Left kidney (tissue), 8 donors: ENCODE measurements at places on chromosomes 3 and 15. TPM values are rescaled to one million over a fixed set of nuclear protein-coding genes. Genes with fewer than 3 reads are reported as not detected.

GRCh38 chr15:98650417-98651035 lies 2.2 kb downstream of the IGF1R start:
- peak; percentile 60 for DNase-seq

DNA sequence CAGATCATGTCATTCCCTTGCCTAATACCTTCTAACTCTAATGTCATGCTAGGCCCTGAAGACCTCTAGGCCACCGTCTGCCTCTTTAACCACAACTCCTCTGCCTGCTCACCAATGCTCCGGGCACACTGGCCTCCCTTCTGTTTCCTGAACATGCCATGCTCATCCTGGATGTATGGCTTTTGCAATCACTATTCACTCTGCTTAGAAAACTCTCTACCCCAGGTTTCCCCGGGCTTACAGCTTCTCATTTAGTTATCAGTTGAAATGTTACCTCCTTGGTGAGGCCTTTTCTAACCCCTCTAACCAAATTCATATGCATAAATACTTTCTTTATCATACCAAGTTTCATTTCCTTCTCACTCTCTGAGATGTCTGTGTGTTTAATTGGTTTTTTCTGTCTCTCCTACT lies 727.8 kb upstream of the CFAP20DC start:
- DNase-seq: no peak

- DNase-seq: no peak
Observed at GRCh38 chr15:89101302-89102193, 13.3 kb downstream of the ABHD2 start.

DNA sequence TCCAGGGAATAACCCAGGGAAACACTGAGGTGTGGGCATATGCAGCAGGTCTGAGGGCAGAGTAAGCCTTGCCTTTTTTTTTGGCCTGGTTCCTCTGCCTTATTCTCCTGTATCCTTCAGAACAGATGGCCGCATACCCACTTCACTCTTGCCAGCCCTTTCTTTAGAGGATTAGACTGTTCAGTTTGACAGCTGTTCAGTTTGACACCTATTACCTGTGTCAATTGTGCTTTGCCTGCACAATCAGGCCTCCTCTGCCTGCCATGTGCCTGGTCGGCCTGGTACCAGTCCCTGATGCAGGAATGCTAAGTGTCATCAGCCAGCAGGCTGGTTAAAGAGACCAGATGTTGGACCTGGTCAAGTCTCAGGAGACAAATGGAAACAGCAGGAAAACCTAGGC lies 22.3 kb downstream of the TM6SF1 start:
- no peak for DNase-seq

GRCh38 chr15:95044745-95045417 lies 813.5 kb downstream of the MCTP2 start:
- no peak for DNase-seq

DNA sequence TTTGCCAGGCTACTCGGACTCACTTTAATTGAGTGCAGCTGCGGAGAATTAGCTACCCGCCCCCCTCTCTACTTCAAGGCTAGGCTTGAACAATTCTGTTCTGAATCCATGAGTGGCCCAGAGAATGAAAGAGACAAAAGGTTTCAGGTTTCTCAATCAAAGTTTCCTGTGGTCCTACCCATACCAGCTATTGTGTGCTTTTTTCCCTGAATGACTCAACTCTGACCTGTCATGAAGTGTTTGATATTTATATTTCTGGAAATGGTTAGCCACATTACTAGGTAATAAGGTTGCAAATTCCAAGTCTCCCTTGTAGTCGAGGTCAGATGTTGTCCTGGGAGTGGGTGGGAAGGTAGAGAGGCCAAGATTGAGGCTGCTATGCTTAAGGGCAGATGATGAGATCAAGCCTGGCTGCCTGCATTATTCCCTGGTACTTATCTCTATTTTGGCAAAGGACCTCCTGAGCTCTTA lies 392.7 kb upstream of the TBL1XR1 start:
- no peak for DNase-seq

DNA sequence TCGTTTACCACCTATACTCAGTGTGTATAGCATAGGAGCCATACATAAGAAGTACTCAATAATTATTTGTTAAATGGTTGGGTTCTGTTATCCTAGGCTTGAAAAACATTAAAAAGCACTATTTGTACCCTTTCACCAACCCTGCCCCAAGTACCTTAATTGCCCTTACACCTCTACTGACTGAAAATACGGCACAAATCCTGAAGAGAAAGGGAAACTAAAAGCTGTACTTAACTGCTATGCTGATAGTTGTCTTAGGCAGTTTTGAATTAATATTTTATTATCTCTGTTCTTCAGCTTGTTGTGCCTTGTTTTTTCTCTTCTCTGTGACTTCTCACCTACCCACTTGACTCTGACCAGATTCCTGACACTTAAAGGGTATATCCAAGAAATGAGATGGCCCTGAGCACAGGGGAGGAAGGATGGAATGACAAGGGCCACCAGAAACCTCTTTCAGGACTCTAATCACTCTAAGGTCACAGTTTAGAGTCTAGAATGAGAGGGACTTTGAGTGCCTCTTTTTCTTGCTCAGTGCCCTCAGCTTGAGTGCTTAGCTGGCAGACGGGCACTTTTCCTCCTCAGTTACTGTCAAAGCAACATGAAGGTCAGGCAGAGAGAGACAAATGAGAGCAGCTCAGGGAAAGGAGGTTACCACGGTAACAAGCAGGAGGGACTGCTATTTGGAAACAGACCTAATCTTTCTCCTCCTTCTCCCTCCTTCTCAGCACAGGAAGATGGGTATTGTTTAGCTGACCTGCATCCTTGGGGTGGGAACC lies 136.5 kb downstream of the ZNF609 start:
- DNase-seq: peak; percentile 61

The STAB1 gene
- polyA plus RNA-seq: 37.6 TPM

The LMAN1L gene
- not detected for polyA plus RNA-seq
